CMK (cell line): ENCODE measurements at places on chromosomes 7 and 10.
A peak's percentile ranks its signal among the peaks of the same experiment; 100 is the strongest.

GRCh38 chr7:36658335-36659171, 65.7 kb downstream of the AOAH start:
- no peak for DNase-seq

- DNase-seq, result no peak
Measured at GRCh38 chr10:99870123-99870730, 87.8 kb downstream of the ABCC2 start.

- DNase-seq, result no peak
Measured at GRCh38 chr10:54800741-54801421, at the start of gene PCDH15. Gene PCDH15, minus strand, starts transcription at chr10:54801231. Its CDS starts 136,969 bp downstream, at chr10:54664262.

- peak; percentile 58 for DNase-seq
Measured at GRCh38 chr10:97914837-97915211, 65.2 kb downstream of the GOLGA7B start.

DNA sequence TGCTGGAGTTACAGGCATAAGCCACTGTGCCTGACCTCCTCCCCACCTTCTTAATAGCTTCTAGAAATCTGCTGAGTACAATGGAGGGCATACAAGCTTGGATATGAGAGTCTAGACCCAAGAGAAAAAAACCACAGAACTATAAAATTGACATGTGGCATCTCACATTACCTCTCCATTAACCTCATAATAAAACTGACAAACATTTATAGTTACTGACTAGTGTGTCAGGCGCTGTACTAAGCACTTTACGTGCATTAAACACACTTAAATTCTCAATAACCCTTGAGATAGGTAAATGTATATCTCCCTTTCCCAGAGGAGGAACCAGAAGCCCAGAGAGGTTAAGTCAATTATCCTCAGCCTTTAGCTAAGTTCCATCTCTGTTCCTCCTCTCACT, 300.5 kb upstream of the MYO3A start:
- DNase-seq, result no peak

GRCh38 chr10:83680470-83680891, 458.8 kb upstream of the GHITM start:
- DNase-seq, result no peak

- DNase-seq, result no peak
Measured at GRCh38 chr7:22610263-22610662, 110.3 kb upstream of the STEAP1B start.

GRCh38 chr10:11611248-11612020, at the start of gene USP6NL:
Gene USP6NL, minus strand, starts transcription at chr10:11611650. Its CDS starts 14,016 bp downstream, at chr10:11597634.
- peak; percentile 47 for DNase-seq

GRCh38 chr7:43491984-43492383, 90.9 kb upstream of the STK17A start:
- no peak for DNase-seq

DNA sequence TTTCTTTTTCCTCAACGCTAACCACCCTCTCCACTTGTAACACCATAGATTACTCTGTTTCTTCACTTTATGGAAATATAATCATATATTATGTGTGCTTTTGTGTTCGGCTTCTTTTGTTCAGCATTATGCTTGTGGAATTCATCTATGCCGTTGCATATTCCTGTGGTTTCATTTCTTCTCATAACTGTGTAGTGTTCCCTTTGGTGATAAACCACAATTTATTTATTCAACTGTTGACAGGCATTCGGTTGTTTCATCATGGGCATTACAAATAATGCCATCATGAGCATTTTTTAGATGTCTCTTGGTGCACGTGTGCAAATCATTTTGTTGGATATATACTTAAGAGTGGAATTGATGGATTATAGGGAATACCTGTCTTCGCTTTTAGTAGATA, 12.1 kb downstream of the AVL9 start:
- DNase-seq, result no peak

DNA sequence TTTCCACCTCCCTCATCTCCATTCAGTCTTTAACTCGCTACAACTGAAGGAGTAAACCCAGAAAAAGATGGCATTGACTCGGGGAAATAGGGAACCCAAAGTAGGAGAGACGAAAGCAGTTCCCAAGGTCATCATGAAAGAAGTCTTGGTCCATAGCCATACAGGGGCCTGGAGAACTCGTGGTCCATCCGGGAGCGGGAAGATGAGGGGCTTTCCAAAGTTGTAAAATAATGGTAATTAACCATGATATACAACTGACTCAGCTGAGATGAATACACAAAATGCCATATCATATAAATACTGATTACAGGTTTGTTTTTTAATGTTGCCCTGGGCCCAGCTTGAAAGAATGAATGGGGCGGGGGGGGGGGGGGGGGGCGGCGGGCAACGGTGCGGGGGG, 32.3 kb downstream of the RBM17 start:
- no peak for DNase-seq

DNA sequence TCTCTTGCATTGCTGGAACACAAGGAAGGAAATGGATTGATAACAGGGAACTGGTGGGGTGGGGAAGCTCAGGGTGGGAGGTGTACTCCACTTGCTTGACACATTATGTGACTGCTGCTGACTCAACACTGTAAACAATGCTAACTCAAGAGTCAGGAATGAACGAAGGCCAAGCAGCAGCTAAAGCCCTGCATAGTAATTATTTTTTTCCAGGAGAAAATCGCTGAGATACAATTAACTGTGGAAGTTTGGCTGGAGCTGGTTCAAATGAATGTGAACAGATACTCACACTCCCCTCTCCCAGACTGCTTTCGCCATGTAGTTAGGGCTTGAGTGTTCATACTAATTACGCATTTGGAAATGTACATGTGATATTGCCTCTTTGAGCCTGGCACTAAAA, 170.9 kb upstream of the AOAH start:
- no peak for DNase-seq

DNA sequence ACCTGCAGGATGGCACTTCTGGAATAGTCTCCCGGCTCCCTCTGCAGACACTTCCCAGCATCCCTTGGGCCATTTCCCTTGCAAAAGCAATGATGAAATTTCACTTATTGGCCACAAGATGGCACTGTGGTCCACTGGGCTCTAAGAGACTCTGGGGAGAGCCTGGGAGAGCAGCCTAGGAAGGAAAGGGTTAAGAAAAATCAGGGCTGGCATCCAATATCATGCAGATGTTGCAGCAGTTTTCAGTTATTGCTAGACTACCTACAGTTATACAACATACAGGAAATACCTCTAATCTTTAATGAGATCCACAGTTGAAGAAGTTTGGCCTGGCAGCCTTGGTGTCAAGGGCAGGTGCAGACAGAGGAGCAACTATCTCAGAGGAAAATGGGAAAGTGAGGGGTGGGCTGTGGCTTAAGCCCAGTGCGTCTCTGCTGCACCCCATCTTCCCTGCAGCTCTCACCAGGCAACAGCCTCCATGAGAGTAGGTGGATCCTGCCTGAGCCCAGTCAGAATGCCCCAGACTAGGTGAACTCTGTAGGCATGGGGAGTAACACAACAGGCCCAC, 100.2 kb upstream of the PRSS58 start:
- peak; percentile 27 for DNase-seq

DNA sequence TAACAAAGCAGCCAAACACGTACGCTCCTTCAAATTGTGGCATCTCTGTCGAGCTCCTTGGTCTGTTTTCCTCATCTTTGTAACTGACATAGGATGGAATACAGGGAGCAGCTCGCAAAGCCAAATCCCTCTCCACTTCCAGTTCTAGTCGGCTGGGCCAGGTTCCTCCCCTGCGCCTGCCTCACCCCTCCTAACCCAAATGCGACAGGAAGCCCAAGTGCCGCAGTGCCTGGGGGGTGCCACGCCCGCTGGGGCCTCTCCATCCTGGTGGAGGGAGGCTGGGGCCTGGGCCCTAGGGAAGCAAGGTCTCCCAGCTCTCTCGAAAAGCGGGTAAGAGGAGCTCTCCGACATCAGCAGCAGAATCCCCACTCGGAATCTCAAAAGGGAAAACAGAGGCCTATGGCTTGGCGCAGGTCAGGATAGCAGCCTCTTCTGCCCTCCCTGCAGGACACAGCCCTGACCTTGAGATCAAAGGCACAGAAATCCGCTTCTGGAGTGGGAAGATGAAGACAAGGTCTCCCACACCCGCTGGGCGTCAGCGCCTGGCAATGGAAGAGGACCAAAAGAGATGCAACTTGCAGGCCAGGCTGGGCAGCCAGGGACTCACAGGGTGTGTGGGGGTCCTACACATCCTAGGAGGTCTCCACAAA, 165.8 kb downstream of the NRF1 start:
- DNase-seq, result no peak

DNA sequence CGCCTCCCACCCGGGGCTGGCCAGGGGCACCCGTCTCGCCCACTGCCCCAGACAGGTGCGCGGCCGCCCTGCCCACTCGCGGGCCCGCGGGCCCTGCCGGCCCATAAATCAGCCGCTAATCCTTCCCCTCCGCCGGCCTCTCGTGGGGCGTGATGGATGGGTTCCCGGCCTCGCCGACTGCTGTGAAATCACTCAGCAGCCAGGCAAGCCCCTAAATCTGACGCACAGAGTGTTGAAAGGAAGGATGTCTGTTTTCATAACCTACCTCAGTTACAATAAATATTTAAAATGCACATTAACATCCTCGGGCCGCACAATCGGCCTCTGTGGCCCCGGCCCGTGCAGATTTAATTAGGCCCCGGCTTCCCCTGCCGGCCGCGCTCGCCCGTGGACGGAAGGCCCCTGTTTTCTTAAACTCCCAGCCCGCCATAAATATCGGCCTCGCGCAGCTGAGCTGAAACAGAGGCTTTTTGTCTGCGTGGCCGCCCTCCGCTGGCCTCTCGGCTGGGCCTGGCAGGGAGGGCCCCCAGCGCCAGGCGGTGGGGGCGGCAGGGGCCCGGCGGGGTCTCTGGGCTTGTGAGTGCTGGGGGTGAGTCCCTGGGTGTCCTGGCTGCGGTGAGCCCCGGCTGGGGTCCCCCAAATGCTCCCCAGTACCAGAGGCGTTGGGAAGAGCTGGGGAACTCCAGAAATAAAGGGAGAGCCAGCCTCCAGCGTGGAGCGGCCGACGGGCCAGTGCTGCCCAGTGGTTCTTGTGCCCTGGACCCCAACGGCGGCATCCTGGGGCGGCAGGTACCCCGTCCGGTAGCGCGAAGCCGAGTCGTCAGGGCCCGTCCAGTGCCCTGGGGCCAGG, 90.7 kb downstream of the UNCX start:
- DNase-seq, result no peak

DNA sequence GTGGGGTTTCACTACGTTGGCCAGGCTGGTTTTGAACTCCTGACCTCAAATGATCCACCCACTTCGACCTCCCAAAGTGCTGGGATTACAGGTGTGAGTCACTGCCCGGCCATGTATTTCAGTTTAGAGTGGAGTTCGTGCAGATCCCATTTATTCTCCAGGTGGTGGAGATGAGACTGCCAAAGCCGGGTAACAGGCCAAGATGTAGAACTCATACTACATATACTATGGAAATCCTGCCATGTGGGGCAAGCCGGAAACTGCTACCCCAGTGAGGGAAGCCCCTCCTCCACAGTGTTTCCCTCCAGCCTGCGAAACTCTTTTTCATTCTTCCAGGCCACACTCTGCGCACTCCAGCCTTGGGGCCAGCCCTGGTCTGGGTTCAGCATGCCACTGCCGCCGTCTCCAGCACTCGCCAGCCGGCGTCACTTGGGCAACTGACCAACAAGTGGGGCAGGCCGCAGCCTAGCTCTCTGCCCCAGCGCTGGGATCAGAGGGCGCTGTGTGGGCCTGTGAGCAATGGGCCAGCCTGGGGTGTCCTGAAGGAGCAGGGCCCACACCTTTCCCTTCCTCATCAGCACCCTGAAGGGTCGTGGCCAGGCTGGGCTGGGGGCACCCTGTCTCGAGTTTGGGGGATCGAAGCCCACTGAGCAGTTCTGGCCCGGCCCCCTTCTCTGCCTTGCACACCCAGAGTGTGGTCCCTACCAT, 122.0 kb downstream of the TRRAP start:
- DNase-seq, result no peak

GRCh38 chr10:119189811-119190282, 11.2 kb upstream of the PRDX3 start:
- peak; percentile 43 for DNase-seq

DNA sequence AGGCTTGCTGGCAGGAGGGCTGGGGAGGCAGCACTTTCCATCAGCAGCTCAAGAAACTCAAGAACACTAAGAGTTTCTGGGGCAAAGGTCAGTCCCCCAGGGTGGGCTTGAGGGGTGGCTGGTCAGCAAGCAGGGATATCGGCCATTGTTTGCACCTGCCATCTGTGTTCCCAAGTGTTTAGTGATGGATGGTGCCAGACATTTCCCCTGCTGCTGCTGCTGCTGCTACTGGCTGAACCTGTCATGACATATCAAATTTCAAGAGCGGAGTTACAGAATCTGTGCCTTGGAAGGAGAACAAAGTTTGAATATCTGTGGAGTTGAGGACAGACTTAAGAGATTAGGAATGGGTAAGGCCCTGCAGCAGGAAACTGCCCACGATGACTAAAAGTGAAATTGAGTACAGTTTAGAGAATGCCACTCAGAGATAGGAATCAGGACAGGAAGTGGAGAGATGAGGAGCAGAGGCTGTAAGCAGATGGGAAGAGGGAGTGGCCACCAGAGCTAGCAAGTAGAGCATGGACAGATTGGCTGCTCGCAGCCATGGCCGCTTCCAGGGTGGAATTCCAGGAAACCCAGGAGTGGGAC, 39.2 kb upstream of the PPP1R3C start:
- DNase-seq, result peak; percentile 25

GRCh38 chr7:69177941-69178494, 420.3 kb upstream of the AUTS2 start:
- no peak for DNase-seq

DNA sequence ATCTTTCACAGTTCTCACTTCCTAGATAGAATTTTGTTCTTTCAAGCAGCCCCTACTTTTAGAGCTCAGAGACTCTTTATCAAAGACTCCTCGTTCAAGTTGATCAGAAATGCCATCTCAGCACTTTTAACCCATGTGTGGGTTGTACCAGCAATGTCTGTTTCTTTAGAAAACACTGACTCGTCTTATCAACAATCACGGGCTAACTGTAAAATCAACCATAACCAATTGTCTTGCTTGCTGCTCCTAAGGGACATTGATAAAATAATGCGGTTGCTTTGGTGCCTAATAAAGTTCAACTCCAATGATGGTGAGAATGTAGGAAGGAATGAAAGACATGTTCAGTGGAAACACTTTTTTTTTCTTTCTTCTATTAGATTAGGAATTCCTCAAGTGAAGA, 12.9 kb upstream of the CDK6 start:
- DNase-seq, result no peak

DNA sequence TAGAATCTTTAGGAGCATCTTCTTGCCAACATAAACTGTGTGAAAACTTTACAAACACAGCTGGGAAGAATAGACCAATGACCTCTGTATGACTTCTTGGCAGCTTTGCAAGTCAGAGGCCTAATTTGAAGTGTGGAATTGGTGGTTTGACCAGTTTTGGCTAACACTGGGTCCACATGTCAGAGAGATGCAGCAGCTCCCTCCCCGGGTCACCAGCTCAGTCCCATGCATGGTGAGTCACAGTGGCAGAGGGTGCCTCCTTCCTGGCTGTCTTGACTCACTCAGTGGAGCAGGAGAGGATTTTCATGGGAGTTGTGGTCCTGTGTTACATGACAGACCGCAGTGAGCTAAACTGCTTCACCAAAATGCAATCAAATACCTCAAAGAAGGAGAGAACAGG, 8.2 kb upstream of the STARD3NL start:
- no peak for DNase-seq

DNA sequence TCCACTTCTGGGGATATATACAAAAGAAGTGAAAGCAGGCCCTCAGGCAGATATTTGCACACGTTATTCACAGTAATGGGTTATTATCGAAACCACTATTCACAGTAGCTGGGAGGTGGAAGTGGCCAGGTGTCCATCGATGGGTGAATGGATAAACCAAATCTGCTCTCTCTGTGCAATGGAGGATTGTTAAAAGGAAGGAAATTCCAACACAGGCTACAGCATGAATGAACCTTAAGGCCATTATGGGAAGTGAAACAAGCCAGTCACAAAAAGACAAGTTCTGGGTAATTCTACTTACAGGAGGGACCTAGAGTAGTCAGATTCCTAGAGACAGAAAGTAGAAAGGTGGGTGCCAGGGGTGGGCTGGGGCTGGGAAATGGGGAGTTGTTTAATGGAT, 48.5 kb upstream of the BHLHA15 start:
- DNase-seq, result no peak
